T follicular helper cell (primary cell): ENCODE measurements at places on chromosomes 13 and 19.

DNA sequence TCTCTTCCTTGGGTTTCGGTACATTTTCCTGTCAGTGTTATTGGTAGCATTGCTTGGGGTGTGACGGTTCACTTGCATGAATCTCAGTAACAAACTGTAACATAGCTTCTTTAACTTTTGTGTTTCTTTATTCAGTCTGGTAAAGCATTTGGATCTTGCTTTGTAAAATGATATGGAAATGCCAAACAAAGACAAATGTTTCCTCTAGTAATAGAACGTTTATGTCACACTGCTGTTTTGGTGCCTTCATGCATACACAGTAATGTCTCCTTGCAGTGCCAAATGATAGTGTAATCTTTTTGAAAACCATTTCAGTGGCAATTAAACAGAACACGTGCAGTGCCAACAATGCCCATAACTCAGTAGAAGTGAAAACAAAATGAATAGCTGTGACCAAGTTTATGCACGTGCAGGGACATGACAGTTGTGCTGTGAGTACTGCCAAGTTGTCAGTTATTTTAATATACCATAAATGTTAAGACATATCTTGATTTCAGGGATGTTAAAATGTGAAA lies 110.8 kb downstream of the RXFP2 start:
- no peak for DNase-seq

DNA sequence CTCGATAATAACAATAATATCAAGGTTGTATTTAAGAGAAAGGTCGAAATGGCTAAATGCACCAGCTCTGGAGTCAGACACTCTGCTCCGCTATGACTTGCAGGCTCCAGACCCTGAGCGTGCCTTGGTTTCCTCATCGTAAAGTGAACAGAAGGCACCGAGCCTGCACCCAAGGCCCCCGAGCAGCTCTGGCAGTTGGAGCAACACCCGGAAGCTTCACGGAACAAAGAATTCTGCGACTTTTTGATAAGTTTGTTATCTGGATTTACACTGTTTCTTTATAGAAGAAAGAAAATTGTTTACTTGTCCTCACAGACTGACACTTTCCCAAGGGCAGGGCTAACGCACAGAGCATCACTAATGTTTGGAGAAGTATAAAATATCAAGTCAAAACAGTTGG lies 4.4 kb downstream of the GRTP1 start:
- DNase-seq, result no peak

DNA sequence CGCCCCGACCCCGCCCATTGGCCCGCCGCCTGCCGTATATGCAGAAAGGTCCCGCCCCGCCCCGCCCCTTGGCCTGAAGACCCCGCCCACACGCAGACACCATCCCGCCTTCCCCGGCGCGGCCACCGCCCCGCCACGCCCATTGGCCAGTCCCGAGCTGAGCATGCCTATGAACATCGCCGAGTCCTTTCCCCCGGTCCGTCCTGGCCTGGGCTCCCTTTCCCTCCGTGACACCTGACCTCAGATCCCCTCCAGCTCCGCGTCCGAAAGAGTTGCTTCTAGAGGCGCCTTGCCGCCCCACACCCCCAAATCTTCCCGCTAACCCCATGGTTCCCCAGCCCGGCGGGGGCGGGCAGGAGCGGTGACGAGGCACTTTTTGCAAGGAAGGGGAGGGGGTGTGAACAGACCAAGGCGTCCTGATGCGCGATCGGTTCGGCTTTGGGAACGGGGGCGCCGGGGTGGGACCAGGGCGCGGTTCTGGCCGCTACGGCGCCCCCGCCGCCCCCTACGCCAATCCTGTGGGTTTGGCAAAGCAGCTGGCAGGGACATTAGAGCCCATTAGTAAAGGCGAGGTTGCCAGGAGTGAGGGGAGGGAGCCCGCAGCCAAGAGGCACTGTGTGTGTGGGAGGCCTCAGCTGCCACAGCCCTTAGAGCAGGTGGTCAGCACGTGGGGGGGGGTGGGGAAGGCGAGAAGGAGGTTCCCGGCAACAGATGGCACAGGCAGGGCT lies 406 bp upstream of the NUMBL start:
- peak; percentile 85 for DNase-seq

GRCh38 chr13:85985797-85986196 lies 186.6 kb upstream of the SLITRK6 start:
- DNase-seq, result no peak

DNA sequence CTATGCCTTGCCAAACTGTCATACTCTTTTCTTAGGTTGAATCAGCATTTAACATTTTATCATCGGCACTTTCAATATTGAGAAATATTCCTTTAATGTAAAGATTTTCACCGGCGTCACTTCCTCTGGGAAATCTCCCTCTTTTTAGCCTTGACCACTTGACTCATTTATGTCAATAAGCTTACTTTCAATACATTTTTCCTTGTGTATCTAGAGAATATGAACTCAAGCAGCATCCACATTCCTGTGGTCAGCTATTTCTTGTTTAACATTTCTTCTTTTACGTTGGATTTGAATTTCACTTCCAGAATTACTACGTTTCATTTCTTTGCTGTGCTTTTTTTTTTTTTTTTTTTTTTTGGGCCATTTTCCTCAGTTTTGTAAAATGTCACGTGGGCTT lies 271.2 kb upstream of the HTR2A start:
- no peak for DNase-seq

GRCh38 chr19:9431475-9431874 lies 3.9 kb downstream of the ZNF266 start:
- DNase-seq, result peak; percentile 1

DNA sequence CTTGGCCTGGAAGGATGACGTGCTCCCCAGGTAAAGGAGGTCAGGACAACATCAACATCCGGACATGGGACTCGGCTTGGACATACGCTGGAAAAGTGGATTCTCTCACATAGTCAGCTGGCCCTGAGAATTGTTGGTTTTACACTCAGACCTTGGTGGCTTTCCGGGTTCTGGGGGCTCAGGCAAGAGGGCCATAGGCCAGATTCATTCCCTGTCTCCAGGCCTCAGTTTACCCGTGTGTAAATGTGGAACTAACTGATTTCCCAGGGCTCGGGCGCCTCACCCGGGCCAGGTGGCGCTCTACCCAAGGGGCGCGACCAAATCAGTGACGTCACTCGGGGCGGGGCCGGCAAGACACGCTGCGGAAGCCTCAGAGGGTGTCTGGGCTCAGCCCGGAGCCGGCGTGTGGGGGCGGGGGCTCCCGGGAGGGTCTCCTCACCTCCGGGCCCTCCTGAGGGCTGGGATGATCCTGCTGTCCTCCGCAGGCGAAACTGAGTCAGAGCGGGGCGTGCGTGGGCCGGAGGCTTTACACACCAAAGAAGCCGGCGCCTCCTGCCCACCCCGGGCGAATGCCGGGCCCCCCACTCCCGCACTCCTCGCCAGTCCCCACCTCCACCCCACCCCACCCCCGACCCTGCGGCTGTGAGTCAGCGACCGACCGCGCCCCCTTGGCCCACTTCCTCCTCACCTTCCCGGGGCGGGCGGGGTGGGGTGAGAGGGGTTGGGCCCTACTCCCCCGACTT lies 862 bp upstream of the VASP start:
- peak; percentile 95 for DNase-seq
